ENCODE measurements at places on chromosomes 5 and 9.

- DNase-seq = no peak
Observed at GRCh38 chr9:36928210-36928609, 105.9 kb downstream of the PAX5 start.

- DNase-seq = no peak
Observed at GRCh38 chr5:99102073-99102697, 173.4 kb upstream of the CHD1 start.

DNA sequence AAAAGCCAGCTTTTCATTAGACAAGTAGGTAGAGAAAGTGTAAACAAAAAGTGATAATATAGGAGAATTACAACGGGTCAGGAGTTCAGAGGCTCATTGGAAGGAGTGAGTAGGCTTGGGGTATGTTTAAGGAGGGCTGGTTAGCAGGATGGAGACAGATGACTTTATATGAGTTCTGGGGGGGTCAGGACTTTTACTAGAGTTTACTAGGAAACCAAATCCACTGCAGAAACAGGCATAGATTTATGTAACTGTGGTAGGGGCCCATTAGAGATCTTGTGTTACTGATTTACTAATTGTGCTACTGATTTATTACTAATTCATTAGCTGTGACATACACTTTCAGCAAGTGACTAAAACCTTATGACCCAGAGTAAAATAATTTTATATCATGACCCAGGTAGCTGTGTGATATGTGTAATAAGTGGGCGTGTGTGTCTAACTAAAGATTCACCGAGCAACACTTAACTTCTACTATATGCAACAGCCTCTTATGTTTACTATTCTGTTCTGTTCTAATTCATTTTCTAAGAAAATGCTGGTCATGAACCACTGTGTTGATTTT, 73.5 kb downstream of the IQGAP2 start:
- no peak for DNase-seq

DNA sequence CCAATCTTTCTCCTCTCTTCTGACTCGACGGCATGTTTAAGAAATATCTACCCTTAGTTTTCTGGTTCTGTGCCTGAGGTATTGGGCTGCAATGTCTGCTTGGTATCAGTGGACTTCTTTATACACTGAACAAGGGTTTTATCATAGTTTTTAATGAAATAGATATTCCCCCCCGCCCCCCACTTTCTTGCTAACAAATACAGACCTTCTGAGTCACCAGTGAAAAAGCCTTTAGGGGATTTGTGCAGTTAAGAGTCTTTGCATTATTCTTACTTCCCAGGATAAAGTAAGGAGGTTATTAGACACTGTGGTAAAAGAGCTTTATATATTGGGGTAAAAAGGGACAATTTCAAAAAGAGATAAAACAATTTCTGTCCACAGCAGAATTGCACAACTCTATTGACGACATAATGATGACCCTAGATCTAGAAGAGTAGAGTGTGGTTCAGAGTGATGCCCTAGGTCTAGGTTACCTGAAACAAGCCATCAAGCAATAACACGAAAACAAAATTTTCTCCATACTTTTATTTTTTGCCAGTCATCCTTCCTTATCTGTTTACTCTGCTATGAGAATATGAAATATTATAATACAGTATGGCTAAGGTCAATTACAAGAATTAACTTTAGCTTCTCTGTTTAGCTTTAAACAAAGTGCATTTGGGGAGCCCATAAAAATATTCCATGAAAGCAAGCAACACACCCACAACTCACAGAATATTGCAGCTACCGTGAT, 110.7 kb downstream of the PLK2 start:
- DNase-seq = no peak

- DNase-seq = no peak
Observed at GRCh38 chr9:132007371-132008025, 72.2 kb downstream of the MED27 start.

Measured in NCI-H1048 (cell line).